ENCODE measurements at places on chromosomes 12 and 14.

DNA sequence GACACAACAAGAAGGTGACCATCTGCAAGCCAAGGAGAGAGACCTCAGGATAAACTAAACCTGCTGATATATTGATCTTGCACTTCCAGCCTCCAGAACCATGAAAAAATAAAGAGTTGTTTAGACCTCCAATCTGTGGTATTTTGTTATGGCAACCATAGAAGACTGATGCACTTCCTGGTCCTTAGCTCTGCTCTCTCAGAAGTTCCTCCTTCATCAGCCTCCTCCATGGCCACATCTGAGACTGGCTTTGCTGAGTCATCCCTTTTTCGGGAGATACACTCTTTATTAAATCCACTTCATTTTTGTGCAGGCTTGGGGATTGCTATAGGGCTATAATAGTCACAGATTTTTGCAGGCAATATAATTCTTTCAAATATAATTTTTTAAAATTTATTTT, 89.6 kb upstream of the ATF7IP start:
- no peak for DNase-seq

DNA sequence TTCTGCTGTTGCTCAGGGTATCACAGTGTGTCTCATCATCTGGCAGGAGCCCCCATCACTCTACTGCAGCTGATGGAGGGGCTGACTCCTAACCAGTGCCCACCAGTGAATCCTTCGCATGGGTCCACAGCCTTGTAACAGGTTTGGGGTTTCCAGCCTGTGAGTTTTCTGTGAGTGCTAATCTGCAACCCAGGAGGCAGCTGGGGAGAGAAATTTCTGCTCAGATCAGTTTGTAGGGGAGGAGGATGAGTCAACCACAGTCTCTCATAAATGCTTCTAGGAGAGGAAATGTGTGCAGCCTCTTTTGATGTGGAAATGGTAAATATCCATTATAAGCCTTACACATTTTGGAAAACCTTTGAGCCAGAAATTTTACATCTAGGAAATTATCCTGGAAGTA, 871.3 kb downstream of the AACS start:
- DNase-seq = no peak

DNA sequence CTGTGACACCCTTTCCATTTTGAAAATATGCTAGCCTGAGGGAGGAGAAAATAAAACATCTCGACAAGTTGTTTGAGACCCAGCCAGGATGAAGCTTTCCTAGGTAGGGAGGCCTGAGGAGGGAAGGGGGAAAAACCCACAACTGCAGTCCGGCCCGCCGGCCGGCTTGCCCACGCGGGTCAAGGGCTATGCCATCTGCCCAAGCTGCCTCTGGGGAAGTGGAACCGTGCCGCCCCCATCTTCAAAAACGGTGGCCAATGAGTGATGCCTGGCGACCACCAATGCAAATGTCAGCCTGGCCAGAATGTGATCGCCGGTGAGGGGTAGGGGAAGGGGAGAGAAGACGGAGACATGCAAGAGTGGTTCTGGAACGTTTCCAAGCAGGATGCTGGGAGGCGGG, 263.5 kb upstream of the ALG10B start:
- DNase-seq = no peak

DNA sequence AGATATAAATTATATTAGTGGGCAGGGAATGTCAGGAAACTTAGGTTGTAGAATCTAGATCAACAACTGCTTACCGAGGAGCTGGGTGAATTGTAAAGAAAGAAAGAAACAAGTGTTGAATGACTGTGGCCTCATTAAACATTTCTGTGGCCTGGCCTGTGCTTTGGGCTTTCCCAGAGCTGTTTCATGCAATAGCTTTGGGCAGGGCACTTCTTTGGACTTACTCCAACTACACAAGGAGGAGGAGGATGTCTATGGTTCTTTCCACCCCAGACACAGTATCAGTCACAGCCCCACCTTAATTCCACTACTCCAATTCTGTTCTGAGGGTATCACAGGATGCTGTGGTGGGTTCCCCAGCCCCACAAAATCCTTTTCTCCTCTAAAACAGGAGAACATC, 38.0 kb downstream of the DPF3 start:
- DNase-seq = no peak

DNA sequence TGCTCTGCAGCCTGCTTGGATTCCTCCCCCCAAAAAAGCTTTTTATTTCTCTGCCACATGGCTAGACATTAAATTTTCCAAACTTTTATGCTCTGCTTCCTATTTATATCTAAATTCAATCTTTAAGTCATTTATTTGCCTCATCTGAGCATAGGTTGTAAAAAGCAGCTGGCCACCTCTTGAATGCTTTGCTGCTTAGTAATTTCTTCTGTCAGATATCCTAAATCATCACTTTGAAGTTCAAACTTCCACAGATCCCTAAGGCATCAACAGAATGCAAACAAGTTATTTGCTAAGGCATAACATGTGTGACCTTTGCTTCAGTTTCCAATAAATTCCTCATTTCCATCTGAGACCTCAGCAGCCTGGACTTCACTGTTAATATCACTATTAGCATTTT, 209.6 kb downstream of the FSCB start:
- DNase-seq = no peak
